ENCODE measurements at places on chromosomes 2 and 18.

- DNase-seq: no peak
Observed at GRCh38 chr18:56997200-56997599, 149.7 kb upstream of the BOD1L2 start.

DNA sequence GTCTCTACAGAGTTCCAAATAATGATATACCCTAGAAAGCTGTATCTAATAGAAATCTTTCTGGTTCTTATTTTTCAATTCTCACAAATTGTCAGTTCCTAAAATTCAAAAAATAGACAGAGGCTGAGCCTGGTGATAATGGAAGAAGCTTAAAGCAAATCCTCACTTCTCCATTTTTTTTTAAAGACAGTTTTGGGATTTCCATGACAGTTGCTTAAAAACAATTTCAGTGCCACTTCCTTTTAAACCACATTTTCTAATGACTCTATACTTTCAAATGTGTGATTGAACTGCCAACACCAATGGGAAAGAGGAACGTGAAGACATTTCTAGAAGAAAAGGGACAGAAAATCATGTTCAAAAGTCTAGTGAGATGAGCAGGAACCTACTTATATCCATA is 4.0 kb downstream of the GKN2 start:
- no peak for DNase-seq

DNA sequence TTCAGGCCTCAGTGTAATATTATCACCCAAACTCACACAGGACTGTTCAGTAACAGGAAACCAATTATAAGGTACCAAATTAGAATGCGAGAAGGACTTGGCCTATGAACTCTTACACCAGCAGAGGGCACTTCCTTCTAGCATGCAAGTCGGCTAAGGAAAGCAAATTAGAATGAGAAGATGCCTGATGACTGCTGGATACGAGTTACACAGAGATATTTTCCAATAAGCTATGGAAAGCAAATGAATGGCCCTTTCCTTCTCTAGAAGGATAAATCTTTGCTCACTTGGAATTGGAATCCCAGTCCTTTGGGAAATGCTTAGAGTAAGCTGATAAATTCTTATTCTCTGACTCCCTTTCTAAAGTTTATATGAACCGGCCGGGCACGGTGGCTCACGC is 109.8 kb downstream of the AP1S3 start:
- no peak for DNase-seq

- no peak for DNase-seq
Observed at GRCh38 chr2:67838205-67838604, 224.6 kb downstream of the C1D start.

- DNase-seq: no peak
Observed at GRCh38 chr2:105179469-105180372, 61.8 kb upstream of the GPR45 start.

DNA sequence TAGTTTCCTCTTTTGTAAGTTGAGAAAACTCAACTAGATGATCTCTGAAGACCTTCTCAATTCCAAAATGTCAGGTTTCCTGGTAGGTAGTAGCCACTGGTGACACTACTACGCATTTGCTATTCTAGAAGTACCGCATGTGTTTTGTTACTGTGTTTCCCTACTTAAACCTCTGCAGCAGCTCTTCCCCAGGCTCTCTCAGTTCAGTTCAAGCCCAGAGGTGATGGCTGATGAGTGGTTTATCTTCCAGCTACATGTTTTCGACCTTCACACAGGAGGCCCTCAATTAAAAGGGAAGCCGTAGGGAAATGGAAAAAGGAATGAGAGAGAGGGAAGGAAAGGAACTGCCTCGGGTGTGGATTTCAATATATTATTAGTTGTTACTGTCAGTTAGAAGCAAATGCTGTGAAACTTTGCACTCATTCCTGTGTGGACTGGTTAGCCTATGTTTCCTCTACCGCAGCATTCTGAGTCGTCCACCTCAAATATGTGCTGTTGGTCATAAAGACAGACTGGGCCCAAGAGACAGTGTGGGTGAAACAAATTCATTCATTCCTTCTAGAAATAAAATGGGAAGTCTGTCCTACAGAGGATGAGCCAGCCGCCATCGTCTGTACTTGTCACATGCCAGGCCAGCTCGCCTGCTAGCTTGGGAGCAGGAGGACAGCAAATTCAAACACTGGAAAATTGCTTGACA is 455.2 kb upstream of the RAB12 start:
- no peak for DNase-seq

DNA sequence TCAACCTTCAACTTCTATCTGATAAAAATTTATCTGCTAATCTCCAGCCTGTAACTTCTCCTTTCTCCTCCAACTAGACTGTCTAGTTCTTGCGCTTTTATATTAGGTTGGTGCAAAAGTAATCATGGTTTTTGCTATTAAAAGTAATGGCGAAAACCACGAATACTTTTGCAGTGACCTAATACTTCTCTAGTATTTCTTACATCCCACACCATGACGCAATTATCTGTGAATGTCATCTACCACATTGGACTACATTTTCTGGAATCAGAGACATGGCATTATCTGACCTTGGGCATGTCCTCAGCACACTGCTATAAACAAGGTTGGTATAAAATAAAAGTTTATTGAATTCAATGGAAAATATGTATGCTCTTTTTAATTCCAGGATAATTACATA is 370.2 kb upstream of the LYPD1 start:
- DNase-seq: no peak

DNA sequence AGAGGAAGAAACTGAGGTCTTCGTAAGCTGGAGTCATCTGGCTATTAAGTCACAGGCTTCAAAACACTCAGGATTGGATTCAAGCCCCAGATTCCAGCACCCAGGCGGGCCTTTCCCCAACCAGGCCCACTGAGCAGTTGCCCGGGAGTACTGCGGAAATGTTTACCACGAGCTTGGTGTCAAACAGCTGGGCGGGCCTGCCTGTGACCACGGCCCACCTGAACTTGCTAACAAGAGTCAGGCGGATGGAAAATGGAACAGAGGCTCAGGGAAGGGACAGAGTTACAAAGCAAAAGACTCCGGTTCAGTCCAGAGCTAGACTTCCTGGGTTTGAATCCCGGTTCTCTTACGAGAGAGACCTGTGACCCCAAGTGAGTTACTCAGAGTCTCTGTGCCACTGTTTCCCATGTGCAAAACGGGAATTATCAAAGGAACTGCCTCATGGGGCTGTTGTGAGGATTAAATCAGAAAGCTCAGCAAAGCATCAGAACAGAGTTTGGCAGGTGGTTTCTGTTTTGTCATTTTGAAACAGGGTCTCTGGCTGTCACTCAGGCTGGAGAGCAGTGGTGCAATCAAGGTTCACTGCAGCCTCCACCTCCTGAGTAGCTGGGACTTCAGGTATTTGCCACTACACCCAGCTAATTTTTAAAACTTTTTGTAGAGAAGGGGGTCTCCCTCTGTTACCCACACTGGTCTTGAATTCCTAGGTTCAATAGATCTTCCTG is 49.0 kb upstream of the TFCP2L1 start:
- DNase-seq: no peak

DNA sequence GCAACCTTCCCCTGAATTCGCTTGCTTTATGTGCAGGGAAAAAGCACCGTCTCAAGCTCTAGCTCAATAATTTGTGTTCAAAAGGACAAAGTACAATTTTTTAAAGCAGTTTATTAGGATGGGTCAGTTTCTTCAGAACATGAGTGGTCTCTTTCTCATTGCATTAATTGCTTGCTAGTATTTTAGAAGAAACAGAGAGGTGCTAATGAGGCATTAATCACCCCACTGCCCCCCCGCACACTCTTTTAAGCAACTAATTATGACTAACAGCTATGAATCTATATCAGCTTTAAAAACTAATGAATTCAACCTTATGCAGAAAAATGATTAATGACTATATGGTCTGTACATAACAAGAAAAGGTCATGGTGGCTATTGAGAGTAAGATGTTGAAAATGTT is 262.1 kb upstream of the ST6GAL2 start:
- no peak for DNase-seq

GRCh38 chr2:216029416-216030129 is 16.2 kb upstream of the MREG start:
- no peak for DNase-seq

DNA sequence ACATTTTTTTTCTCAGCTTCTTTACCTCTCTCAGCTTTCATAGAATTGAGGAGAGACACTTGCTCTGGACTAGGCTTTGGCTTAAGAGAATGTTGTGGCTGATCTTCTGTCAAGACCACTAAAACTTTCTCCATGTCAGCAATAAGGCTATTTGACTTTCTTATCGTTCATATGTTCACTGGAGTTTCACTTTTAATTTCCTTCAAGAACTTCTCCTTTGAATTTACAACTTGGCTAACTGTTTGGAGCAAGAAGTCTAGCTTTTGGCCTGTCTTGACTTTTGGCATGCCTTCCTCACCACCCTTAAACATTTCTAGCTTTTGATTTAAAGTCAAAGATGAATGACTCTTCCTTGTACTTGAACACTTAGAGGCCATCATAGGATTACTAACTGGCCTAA is 104.4 kb upstream of the SLC39A10 start:
- no peak for DNase-seq

- DNase-seq: no peak
Observed at GRCh38 chr2:57497489-57498096, 549.0 kb upstream of the VRK2 start.

DNA sequence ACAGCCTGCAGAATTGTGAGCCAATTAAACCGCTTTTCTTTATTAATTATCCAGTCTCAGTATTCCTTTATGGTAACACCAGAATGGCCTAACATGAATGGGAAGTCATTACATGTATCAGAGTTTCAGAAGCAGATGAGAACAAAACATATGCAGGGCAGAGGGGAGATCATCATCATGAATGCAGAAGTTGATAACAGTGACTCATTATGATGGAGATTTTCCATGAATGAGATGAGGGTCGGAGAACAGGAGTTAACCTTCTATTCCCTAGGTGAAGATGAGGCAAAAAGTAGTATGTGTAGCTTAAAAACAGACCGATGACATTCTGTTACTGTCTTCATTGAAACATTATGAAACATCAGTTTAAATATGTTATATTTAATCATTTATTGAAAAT is 59.5 kb upstream of the PPM1B start:
- DNase-seq: no peak
